Suppressor macrophage treated with lipopolysaccharide for 4 hours (primary cell): ENCODE measurements at places on chromosomes 3 and 15.

- DNase-seq, result no peak
Measured at GRCh38 chr15:93887151-93887550, 344.2 kb upstream of the MCTP2 start.

GRCh38 chr3:152505926-152506325, 237.2 kb downstream of the MBNL1 start:
- DNase-seq, result peak; percentile 91

- DNase-seq, result no peak
Measured at GRCh38 chr3:141124715-141125114, 73.6 kb downstream of the SPSB4 start.

DNA sequence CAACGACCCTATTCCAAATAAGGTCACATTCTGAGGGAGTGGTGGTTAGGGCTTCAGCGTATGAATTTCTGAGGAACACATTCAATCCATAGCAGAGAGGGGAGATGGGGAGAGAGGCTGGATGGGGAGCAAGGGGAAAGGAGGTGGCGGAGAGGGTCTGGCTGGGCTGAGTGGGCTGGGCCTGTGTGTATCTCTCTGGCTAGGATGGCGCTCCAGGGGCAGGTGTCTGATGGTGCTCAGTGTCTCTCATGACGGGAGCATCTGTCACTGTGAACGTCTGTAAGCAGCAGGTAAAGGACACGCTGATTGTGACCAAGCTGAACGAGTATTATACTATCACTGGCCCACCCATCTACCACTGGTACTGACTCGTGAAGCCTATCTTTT, 159.6 kb downstream of the XXYLT1 start:
- DNase-seq, result no peak

GRCh38 chr3:151660885-151661284, 72.8 kb upstream of the AADACL2 start:
- DNase-seq, result no peak

DNA sequence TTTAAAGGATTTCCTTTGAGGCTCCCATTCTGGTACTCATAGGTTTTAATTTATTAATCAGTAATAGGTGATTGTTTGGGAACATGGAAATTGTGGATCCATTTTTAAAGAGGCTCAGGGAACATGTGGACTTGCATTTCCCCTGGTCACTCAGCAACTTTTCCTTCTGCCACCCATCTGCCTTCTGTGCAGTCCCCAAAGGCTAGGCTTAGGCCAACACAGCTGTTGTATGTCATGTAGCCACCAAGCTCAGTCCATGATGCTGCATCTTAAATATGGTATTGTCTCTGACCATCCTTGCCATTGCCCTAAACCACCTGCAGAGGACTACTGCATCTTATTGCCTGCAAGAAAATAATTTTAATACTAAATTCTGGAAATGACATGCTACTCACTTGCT, 416.7 kb upstream of the SEMA6D start:
- no peak for DNase-seq
